ENCODE measurements at places on chromosomes 13 and 19.
A peak's percentile ranks its signal among the peaks of the same experiment; 100 is the strongest.

DNA sequence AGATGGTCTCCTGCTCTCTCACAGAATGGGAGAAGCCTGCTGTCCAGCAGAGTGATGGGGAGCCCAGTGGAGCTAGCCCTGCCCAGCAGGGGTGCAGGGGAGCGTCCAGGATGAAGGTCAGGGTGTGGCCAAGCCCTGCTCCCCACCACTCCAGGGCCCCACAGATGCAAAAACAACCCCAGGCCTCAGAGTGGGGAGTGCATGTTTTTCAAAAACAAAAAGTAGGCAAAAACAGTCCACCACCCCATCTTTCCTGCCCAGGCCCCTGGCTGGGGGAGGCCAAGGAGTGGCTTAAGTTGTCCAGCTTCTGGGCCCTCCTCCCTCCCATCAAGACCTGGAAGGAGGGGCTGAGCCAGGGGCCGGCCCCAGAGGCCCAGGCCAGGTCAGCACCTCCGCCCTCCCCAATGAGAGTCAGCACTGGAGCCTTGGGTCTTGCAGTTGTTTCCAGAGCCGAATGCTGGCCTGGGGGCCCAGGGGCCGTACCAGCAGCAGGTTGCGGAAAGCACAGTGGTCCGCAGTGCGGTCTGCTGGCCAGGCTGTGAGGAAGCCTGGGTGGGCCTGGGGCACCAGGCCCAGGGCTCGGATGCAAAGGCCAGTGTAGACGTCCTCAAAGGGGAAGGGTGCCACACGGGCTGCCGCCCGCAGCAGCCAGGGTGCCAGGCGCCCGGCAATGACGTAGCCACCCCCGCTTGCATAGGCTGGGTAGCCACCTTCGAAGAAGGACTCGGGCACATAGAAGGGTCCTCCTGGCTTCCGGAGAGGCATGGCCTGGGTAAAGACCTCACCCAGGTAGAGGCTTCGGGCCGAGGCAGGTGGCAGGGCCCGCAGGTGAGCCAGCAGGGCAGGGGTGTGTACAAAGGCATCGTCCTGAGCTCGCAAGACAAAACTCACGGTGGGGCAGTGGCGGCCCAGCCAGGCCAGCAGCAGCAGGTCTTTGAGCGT lies 1.7 kb downstream of the B3GNT8 start:
- no peak for DNase-seq

DNA sequence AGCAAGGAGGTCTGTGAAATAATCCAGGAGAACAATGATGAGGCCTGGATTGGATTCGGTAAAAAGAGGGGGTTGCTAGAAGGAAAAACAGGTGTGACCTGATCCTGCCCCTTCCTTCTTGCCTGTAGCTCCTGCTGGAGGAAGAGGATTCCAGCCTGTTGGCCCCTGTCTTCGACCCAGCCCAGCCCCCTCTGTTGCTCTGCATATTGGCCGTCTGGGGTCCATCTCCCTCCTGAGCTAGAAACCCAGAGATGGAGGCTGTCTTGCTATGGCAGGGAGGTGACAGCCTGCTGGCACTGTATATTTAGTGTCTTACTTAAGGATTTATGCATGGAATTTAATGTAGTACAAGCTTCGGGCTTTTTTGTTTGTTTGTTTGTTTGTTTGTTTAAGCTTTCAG lies 6.6 kb downstream of the DMRTC2 start:
- DNase-seq = no peak

DNA sequence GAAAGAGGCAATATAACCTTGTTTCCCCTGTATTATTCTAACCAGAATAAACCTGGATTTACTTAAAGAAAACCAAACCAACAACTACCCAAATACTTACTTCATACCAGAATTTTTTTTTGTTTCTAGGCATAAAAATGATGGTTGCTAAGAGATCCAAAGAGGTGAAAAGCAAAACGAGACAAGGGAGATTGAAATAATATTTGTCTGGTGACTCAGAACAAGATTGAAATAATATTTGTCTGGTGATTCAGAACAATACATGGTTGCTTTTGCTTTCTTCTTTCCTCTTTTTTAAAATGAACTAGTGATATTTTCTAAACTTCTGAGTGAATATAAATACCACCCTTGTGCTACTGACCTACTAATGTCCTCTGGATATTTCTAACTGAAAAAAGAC lies 592.9 kb downstream of the KCTD12 start:
- peak; percentile 22 for DNase-seq

DNA sequence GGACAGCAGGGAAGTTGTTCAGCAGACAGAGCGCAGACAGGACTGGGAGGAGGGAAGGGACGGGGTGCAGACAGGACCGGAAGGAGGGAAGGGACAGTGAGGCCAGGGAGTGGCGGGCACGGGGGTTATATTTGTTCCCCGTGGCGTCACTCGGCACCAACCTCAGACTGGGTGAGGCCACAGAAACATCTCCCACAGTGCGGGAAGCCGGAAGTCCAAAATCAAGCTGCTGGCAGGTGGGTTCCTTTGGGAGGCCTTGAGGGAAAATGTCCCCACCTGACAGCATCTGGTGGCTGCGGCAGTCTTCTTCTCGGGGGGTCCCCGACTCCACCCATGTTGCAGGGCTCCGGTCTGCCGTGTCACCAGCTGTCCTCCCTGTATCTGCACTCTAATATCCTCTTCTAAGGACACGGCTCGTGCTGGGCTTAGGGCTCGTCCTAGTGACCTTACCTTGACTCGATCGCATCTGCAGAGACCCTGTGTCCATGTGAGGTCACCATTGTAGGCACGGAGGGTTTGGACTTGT lies 133.0 kb downstream of the STK24 start:
- DNase-seq = no peak

GRCh38 chr13:47594833-47595232 lies 406.2 kb downstream of the SUCLA2 start:
- no peak for DNase-seq

- no peak for DNase-seq
Measured at GRCh38 chr19:33668968-33669367, 47.2 kb downstream of the CHST8 start.

DNA sequence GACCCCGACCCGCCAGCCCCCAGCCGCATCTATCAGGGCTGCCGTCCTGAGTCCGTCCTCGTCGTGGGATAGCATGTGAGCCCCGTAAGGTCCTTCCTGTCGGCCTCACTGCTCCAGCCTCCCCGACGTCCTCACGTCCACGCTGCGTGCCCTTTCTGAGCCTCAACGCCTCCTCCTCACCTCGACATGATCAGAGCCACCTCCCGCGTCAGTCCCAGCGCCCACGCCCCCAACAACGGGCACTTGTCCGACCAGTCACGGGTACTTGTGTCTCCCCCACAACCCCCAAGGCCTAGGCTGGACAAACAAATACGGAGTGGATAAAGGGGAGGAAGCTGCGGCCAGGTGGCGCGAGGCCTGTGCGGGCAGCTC lies 665 bp downstream of the ZNF497 start:
- no peak for DNase-seq

DNA sequence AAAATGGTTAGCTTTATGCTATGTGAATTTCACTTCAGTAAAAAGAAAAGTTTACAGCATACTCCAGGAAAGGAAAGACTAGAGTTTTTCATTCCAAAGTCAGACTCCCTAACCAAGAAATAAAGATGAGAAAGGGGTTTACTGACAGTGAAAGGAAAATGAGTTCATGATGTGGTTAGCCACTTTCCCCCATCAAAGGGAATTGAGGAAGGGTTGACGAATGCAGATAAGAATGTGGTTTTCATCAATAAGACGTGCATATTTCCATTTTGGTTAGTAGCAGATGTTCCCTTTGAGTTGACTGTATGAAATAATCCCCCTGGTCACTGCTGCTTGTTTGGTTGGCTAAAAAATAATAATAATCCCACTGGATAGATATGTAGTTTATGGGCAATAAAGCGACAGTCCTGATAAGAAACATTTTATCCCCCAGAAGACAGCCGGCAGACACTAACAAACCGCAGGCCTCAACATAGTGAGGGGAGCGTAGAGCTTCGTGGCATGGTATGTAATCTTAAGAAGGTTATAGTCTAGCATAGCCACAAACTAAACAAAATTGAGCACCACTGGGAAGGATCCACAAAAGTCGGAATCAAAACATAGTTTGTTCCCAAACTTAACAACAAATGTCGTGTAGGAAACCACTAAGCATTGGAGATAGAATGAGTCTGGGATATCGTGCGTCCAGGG lies 114.8 kb downstream of the COL4A2 start:
- DNase-seq = no peak

GRCh38 chr19:7492142-7492541 lies 3.3 kb upstream of the PEX11G start:
- peak; percentile 34 for DNase-seq

GRCh38 chr19:18656337-18657086 lies 19.7 kb downstream of the KLHL26 start:
- no peak for DNase-seq

- DNase-seq = peak; percentile 45
Measured at GRCh38 chr19:36041831-36042230, 9.2 kb upstream of the CLIP3 start.
